Pancreas (tissue), 10 donors: ENCODE measurements at places on chromosomes 2 and 18. TPM values are rescaled to one million over a fixed set of nuclear protein-coding genes. Genes with fewer than 3 reads are reported as not detected.

FOSL2 gene
- 36.0 TPM for total RNA-seq

GYPC gene
- 19.0 TPM for total RNA-seq

CIDEA gene
- total RNA-seq, result 0.35 TPM

GRCh38 chr18:62788876-62789275, 73.5 kb downstream of the PHLPP1 start:
- no peak overlapping the region for H3K4me3 ChIP-seq
- H3K27me3 ChIP-seq, result no peaks in the 10 kb centered on the region
- H3K4me1 ChIP-seq, result peaks cover 10% of the 10 kb centered on the region
- no peak overlapping the region for H3K27ac ChIP-seq

DNA sequence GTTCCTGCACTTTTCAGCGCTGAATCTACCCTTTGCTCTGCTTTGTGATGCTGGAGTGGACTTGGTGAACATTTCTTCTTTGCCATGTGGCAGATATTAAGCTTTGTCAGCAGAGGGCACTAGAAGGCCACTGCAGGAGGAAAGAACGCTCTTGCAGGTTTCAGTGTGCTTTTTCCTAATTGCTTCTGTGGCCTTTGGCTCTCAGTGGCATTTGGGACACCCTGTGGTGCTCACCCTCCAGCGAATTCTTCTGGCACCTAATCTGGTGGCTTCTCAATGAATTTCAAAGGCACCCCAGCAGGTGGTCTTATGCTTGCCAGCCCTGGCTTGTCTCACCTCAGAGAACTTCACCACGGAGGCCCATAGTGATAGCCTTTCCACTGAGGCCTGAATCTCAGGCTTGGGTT, 146.7 kb downstream of the MYO3B start:
- H3K36me3 ChIP-seq, result no peaks in the 10 kb centered on the region
- H3K27me3 ChIP-seq, result no peaks in the 10 kb centered on the region
- H3K4me3 ChIP-seq, result no peak overlapping the region
- DNase-seq, result no peak
- H3K4me1 ChIP-seq, result no peaks in the 10 kb centered on the region
- no peak overlapping the region for H3K27ac ChIP-seq

DNA sequence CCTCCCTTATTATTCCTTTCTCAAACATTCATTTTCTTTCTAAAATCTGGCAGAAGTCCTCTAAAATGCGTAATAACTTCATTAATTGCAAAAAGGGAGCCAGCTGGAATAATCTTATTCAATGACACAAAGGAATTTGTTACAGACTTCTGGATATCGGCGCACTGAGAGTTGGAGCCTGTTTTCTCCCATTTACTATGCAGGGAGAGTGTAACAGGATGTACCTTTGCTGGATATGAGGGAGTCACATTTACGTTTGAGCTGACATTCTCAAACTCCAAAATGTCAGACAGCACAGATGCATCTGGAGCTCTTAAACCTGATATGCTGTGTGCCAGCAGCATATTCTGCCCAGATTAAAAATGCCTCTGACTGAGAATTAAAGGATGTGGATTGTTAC, 275.3 kb downstream of the TMX3 start:
- DNase-seq, result no peak
- no peak overlapping the region for H3K27ac ChIP-seq
- H3K27me3 ChIP-seq, result no peaks in the 10 kb centered on the region
- H3K4me1 ChIP-seq, result no peaks in the 10 kb centered on the region

- no peaks in the 10 kb centered on the region for H3K27me3 ChIP-seq
- no peak overlapping the region for H3K27ac ChIP-seq
- no peaks in the 10 kb centered on the region for H3K4me1 ChIP-seq
- peaks cover 9% of the 10 kb centered on the region for H3K36me3 ChIP-seq
Observed at GRCh38 chr18:68693091-68693815, 21.7 kb downstream of the TMX3 start.

GRCh38 chr18:76121011-76121410, 374.0 kb downstream of the ZNF516 start:
- no peak overlapping the region for H3K4me3 ChIP-seq
- H3K36me3 ChIP-seq, result no peaks in the 10 kb centered on the region
- DNase-seq, result no peak
- no peaks in the 10 kb centered on the region for H3K27me3 ChIP-seq
- no peaks in the 10 kb centered on the region for H3K4me1 ChIP-seq

GRCh38 chr2:230060672-230061293, 7.9 kb downstream of the SLC16A14 start:
- DNase-seq, result no peak
- no peaks in the 10 kb centered on the region for H3K36me3 ChIP-seq
- H3K4me1 ChIP-seq, result no peaks in the 10 kb centered on the region
- no peaks in the 10 kb centered on the region for H3K27me3 ChIP-seq
- no peak overlapping the region for H3K4me3 ChIP-seq

GRCh38 chr2:61018318-61018755, 282 bp upstream of the PUS10 start:
- peaks cover 32% of the 10 kb centered on the region for H3K4me1 ChIP-seq
- H3K36me3 ChIP-seq, result no peaks in the 10 kb centered on the region
- no peaks in the 10 kb centered on the region for H3K27me3 ChIP-seq
- H3K27ac ChIP-seq, result peak overlapping the region; percentile 86
- peak overlapping the region; percentile 74 for H3K4me3 ChIP-seq

DNA sequence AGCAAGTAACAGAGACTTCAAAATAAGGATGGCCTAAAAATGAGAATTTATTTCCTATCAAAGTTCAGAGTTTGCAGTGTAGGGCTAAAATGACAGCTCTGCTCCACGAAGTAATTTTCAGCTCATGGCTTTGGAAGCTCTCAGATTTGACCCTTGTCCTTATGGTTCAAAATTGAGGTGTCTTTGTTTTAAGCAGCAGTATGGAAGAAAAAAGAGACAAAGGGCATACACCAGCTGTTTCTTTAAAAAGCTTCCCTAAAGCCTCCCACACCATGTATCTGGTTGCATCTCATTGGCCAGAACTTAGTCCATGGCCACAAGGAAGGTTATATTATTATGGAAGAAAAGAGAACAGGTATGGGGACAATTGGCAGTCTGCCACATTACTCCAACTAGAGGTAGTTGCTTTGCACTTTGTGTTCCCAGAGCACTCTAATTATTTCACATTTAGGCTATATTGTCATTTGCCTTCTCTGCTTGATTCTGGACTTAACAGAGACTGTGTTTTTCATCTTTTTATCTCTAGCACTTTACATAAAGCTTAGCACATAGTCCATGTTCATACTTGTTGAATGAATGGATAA, 180.4 kb downstream of the MCFD2 start:
- no peak for DNase-seq
- H3K4me3 ChIP-seq, result no peak overlapping the region
- no peaks in the 10 kb centered on the region for H3K36me3 ChIP-seq
- peaks cover 12% of the 10 kb centered on the region for H3K4me1 ChIP-seq
- H3K27me3 ChIP-seq, result no peaks in the 10 kb centered on the region

GRCh38 chr18:64083916-64084315, 65.0 kb downstream of the LINC00305 start:
- no peak overlapping the region for H3K27ac ChIP-seq
- DNase-seq, result no peak
- no peaks in the 10 kb centered on the region for H3K4me1 ChIP-seq
- H3K27me3 ChIP-seq, result no peaks in the 10 kb centered on the region

- no peaks in the 10 kb centered on the region for H3K27me3 ChIP-seq
- H3K4me3 ChIP-seq, result no peak overlapping the region
- H3K4me1 ChIP-seq, result no peaks in the 10 kb centered on the region
- no peak overlapping the region for H3K27ac ChIP-seq
- DNase-seq, result no peak
- no peaks in the 10 kb centered on the region for H3K36me3 ChIP-seq
Observed at GRCh38 chr2:4827836-4828235, 864.3 kb upstream of the SOX11 start.

DNA sequence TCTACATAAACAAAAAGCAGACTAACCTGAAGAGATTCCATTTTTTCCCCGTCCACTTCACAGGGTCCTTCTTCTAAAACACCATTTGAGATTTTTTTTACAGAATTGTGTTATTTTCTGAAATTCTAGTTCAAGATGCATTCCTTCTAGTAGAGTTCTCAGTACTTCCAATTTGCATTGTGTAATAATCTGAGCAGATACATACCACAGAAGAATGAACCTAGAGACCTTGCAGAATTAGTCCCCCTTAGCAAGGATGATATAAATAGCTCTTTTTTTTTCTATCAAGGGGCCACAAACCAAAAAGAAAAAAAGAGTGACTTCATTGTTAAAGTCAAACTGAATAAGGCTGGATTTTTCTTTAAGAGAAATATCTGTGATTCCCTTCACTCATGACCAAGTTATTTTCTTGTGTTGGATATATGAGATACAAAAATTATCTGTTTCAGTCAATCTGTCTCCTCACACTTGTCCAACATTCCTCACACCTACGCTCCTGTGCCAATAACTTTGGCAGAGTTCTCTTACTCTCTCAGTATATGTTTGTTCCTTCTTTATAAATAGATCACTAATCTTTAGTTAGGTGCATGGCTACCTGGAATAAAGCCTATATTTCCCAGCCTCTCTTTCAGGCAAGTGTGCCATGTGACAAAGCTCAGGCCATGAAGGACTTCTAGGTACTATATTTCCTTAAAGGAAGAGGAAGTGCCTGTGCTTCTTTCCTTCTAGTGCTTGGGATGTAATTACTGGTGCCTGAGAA, 183.5 kb downstream of the ZNF385B start:
- peaks cover 3% of the 10 kb centered on the region for H3K4me1 ChIP-seq
- no peaks in the 10 kb centered on the region for H3K27me3 ChIP-seq
- H3K4me3 ChIP-seq, result no peak overlapping the region
